ENCODE measurements at places on chromosomes 13 and 19.

DNA sequence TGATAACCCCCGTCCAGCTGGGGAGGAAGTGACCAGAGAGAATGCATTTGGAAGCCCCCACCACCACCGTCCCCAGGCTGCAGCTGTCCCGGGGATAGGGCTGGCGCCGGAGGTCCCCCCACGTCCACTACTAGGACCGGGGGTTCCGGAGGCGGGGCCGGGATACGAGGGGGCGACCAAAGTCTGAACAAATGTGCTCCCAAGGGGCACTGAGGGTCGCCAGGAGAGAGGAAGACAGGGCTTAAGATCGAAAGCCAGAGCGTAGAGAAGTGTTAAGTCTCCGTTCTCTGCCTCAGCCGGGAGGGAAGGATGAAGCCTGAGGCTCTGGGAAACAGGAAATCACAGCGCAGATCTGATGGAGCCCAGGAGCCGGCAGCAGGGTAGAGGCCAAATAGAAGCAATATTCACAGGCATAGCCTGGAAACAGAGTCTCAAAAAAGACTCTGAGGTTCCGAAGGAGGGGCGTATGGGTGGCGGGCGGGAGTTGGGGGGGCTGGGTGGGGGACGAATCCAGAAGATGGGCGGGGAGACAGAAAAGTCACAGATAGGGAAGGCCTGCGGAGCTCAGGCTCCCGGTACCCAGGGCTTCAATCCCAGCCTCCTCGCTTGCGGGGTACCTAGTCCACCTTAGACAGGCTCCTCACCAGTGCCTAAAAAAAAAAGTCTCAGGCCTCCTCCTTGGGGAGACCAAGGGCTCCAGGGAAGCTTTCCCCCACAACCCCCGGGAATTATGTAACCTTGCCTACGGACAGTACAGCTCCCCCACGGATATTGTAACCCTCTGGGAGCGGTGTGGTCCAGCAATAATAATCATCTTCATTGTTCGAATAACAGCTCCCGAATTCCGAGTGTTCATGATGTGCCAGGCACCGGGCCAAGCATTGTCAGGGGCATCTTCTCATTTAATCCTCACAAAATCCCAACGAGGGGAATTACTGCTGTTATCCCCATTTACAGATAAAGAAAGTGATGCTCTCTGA lies 1.1 kb upstream of the ERF start:
- DNase-seq, result no peak

DNA sequence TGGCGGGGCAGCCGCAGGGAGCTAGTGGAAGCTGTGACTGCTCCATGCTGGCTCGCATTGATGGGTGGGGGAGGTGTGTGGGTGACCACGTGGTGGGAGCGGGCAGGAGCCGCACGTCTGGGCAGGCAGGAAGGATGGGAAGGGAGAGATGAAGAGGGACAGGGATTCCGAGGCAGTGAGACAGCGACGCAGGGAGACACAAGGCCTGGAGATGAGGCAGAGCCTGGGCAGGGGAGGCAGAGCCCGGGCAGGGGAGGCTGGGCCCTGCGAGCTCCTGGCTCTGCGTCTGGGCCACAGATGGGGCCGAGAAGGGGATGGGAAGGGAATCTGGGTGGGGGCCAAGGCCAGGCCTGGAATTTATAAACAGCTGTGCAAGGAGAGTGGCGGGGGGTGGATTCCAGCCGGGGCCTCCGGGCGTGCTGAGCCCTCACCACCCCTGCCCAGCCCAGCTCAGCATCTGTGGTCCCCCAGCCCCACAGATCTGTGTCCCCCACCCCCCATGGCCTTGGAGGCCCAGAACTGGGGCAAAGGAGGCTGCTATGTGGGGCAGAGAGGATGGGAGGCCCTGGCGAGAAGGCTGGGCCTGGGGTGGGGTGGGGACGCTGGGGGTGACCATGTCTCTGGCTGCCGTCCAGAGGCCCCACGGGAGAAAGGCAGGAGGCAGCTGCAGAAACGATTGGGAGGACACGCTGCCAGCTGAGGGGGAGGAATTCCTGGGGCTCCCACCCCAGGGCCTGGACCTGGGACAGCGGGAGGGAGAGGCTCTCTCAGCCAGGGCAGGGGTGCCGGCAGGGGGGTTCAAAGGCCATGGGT lies 6.0 kb downstream of the EHD2 start:
- no peak for DNase-seq

GRCh38 chr19:21314676-21315075 lies 14.5 kb downstream of the ZNF708 start:
- no peak for DNase-seq

DNA sequence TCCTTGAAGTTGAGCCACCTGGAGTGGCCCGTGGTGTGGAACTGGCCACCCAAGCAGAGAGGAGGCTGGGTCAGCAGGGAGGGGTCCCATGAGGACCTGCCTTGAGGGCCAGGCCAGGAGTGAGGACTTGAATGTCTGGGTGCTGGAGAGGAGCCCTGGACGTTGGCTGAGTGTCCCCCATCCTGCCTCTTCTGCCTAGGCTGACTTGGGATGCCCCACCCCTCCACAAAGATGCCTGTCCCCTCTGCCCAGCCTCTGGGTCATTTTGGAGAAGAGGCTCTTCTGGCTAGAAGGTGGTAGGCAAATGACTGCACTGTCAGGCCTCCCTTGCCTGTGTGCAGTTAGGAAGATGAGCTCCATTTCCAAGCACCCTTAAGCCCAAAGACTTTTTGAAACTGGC lies 1.7 kb downstream of the SSBP4 start:
- DNase-seq, result no peak

GRCh38 chr19:35246466-35247092 lies 2.2 kb upstream of the LSR start:
- no peak for DNase-seq

GRCh38 chr19:45913874-45914830 lies at the start of gene NANOS2:
TSS of gene NANOS2 (minus strand) at chr19:45914778. CDS start at chr19:45914693, 85 bp downstream.
- DNase-seq, result peak; percentile 57

GRCh38 chr19:18193388-18194180 lies 566 bp downstream of the MPV17L2 start:
- no peak for DNase-seq

- DNase-seq, result no peak
Observed at GRCh38 chr13:100508996-100509395, 79.6 kb downstream of the GGACT start.

DNA sequence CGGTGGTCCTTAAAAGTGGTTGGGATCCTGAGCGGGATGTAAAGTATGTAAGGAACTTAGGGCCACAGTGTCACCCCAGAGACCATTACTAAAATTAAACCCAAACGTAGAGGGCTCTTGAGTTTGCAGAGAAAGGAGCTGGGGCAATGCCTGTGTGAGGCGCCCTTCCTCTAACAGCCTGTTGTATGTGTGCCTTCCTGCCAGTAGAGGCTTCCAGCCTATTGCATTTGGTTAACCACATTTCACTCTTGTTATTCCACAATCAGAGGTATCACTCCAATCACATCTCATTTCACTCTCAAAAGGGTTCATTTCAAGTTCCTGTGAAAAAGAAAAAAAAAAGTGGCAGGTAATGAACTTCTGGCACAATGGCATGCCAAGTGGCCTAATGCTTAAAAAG lies 29.4 kb downstream of the DIAPH3 start:
- no peak for DNase-seq

DNA sequence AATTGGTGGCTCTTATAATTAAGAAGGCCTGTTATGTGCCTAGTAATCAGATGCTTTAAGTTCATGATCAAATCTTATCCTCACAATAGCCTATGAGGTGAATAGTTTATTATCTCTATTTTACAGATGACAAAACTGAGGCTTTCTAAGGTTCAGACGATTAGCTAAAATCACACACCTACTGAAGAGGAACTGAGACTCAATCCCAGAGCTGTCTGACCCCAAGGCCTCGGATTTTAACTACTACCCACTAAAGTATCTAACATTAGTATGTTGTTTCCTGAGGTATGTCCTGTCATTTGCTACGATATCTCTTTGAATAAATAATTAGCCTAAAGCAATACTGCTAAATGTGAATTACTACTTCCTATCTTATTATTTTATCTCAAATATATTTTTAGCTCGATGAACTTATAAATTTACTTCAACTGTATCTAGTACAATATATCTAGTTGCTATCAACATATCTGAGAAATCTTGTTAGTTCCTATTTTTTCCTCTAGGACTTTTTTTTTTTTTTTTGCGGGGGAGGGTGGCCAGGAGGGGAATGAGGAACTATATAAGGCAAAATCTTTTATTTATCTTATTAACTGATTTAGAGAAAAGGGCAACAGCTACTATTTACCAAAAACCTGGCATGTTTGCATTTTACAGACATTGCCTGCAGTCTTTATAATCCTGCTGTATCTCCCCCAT lies 118.5 kb downstream of the ABCC4 start:
- no peak for DNase-seq

DNA sequence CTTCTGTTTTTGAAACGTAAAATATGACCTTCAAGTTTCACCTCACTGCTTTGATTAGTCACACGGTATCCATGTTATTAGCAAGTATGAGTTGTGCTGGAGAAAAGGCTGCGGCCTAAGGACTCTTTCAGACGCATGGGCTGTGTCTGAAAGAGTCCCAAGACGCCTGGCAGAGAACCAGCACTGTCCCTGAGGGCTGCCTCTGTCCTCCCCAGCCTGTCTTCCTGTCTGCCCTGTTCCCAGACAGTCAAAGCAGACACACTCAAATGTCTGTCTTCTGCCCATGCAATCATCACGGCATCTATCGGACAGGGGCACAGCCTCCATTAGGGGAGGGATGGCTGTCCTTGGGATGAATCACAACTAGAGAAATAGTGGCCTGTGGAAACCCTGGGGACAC lies 65.5 kb downstream of the DPY19L3 start:
- no peak for DNase-seq

DNA sequence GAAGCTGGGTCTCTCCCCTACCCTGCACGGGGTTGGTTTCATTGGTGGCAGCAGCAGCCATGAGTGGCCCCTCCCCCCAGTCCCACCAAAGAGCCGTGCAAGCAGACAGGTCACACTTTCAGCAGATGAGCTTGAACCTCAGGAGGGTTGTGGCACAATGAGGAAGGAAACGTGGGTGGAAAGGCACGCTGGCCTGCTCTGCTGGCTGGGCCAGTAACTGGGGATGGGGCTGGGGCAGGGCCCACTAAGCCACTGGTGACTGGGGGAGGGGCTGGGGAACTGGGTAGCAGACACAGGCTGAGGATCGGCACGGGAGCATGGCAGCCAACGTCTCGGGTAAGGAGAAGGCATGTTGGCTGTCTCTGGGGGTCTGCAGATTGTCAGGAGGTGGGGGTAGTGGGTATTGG lies at the start of gene P2RY11:
P2RY11 (plus strand) TSS at position 289 of the 407 bp plus-strand sequence; CDS start at position 318, 29 bp downstream.
- no peak for DNase-seq

DNA sequence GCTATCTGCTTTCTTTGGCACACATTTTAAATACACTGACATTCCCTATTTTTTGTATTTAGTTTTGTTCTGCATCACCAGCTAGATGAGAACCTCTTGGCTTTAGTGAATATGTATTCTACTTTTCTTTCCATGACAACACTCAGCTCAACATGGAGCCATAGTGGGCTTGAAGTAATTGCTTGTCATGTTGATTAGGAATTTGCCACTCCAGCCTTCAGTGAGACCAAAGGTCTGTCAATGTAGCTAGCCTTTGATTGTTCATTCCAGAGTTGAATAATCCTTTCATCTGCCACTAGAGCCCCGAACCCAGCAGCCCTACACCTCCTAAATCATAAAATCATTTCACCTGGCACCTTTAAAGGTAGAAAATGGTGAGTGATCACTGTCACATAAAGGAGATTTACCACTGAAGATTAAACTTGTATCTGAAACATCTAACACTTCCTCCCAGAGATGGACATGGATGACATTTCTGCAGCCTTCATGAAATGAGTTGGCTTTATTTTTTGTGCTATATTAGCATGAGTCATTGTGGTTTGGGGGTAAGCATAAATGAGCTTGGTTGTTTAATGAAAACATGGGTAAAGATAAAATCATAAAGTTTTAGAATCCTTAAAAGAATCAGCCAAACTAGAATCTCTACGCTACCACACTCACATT lies 29.2 kb upstream of the GARRE1 start:
- DNase-seq, result peak; percentile 71

- DNase-seq, result no peak
Observed at GRCh38 chr13:28424541-28424940, 70.4 kb downstream of the FLT1 start.

DNA sequence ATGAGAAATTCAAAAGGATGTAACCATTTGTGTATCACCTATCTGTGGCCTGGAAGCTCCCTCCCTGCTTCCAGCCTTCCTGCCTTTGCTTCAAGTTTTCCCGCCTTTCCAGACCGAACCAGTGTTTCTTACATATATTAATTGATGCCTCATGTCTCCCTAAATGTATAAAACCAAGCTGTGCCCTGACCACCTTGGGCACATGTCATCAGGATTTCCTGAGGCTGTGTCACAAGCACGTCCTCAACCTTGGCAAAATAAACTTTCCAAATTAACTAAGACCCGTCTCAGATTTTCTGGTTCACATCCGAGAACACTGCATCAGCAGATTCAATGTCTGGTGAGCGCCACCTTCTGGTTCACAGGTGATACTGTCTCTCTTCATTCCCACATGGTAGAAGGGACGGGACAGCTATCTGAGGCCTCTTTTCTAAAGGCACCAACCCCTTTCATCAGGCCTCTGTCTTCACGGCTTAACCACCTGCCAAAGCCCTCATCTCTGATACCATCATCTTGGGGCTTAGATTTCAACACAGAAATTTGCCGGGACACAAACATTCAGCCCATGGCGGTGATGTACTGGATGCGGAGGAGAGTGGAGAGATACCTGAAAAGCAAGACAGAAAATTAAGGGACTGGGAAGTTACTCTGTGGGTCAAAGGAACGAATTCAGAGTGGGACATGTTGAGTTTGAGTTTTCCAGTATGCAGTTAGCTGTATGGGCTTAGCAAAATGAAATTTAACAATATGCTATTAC lies 58.7 kb upstream of the PABPC3 start:
- DNase-seq, result peak; percentile 56

DNA sequence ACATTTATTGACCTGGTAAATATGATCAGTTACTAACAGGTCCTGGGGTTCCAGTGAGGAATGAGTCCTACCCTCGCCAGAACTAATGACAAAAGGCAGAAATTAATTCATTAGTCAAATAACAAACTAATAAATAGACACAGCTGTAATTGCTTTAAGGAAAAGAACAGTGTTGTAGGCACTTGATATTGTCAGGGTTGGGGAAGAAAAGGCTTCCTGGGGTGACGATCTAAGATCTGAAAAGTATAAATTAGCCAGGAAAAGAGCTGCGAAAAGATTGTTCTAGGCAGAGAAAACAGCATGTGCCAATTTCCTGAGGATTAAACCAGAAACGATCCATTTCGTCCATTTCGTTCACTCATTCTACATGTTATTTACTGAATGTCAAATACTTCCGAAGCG lies 670 bp upstream of the CHAF1A start:
- DNase-seq, result no peak

- DNase-seq, result peak; percentile 1
Observed at GRCh38 chr13:26558074-26558805, 757 bp downstream of the WASF3 start.

GRCh38 chr19:4362831-4363545 lies 19.6 kb downstream of the MPND start:
- no peak for DNase-seq
